ENCODE measurements at places on chromosomes 6 and 20.

- peak; percentile 91 for DNase-seq
Observed at GRCh38 chr6:5151955-5152401, 66.8 kb downstream of the PPP1R3G start.

- DNase-seq = no peak
Observed at GRCh38 chr20:31573555-31574321, 31.4 kb upstream of the ID1 start.

DNA sequence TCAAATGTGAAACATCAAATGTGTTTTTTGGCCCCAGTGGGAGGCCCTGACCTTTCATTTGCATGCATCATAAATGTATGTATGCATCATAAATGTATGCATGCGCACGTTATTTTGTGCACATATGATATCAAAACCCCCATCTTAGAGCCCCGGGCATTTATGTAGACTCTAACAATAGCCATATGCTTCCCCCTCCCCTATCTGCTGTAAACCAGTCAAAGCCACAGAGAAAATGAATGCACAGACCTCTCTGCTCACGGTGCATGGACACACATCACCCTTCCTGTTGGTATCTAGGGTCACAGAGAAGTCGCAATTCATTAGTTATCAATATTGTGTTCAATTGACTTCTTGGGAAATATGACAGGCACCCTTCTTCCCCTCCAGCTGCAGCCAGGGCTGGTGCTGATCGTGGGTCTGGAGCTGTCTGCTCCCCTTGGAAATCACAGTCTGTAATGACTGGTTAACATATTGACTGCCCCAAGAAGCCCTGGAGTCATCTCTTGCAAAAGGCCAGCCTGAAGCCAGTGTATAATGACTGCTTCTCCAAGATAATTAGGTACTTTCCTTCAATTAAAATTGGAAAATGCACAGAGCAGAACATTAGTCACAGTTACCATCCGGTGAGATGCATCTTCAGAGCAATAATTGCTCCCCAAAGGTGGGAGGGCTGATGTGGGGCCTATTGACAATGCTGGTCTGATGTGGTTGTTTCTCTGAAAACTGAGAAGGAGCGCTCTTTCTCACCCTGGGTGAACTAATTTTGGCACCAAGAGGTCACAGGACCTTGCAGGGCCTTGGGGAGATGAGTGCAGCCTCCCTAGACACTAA lies 532.2 kb downstream of the CDH26 start:
- no peak for DNase-seq

DNA sequence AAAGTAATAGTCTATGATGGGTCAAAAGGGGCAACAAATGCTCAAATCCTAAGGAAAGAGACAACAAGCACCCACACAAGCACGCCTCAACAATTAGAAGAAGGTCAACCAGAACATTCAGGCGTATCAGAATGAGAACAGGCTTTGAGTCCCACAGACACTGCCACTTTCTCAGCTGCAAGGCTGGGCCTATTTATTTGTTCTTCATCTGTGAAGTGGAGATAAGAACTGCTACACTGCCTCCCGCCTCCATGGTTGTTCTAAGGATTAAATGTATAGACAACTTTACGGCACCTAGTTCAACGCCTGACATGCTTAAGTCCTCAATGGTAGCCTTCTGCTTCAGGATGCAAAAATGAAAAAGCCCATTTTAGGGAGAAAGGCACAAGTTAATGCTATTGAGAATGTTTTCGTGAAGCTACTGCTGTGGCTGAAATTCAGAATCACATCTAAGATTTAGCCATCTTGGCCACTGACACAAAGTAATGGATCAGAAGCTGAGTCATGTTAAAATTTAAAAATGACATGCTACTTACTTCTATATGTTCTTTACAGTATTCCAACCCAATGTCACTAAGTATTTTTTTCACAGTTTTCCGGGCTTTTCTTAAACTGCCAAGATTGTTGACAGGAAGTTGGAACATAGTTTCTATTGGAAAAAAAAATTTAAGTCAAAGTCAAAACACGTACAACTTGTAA lies 27.7 kb downstream of the ADNP start:
- no peak for DNase-seq

DNA sequence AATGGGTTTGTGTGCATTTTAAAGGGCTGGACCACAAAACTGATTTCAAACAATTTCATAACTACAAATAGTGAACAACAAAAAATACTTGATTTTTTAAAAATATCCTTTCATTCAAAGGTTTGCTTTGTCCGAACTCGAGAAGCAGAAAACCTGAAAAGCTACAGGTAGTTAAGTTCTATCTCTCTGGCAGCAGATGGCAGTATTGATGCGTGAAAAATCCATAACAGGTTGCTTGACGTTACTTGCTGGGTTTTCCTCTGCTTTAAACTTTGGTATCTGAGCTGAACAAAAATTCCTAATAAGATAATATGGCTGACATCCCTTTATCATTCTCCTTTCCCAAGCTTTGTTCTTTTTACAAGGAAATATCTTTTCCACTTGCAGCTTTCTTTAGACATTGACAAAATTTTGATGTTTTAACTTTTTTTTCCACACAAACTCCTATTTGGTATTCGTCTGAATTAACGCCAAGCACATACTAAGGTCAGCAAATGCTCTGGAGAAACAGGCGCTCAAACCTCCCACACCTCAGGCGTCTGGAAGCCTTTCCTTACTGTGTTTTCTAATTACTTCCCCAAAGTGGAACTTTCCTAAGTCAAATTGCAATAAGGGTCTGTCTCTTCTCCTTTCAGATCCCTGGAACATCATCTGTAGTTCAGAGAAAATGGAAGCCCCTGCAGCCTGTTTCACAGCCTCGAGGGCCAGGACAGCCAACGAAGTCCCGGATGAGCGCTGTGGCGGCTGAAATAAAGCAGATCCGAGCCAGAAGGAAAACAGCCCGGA lies 50.3 kb upstream of the GFRAL start:
- DNase-seq = peak; percentile 74

DNA sequence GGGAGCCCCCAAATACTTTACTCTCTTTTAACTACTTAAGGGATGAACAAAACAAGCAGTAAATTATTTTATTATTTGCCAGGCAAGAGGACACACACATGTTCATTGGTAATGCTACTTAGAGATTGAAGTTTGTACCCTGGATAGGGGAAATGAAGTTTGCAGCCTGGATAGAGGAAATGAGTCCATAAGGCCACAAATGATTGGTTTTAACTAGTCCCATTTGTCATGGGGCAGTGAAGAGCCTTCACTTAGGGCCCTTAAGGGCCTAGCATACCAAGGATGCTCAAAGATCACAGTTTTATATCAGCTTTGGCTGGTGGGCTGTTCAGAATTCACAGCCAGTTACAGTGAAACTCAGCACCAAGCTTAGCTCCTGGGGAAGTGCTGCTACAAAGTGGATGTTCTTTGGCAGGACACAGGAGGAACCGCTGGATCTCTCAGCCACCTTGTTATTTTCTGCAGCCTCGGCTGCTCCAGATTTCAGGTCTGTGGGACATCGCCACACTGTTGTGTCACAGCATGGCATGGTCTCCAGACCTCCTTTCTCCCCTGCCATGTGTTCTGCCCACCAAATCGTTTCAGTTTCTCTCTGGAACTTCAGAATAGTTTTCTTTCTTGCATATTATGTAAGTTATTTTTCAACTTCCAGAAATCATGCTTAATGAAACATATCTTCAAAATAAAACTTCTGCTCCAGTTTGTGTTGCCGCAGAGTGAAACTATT lies 41.8 kb downstream of the NCOA7 start:
- DNase-seq = no peak
